ENCODE measurements at places on chromosomes 13 and 19. TPM values are rescaled to one million over a fixed set of nuclear protein-coding genes. Genes with fewer than 3 reads are reported as not detected.

DNA sequence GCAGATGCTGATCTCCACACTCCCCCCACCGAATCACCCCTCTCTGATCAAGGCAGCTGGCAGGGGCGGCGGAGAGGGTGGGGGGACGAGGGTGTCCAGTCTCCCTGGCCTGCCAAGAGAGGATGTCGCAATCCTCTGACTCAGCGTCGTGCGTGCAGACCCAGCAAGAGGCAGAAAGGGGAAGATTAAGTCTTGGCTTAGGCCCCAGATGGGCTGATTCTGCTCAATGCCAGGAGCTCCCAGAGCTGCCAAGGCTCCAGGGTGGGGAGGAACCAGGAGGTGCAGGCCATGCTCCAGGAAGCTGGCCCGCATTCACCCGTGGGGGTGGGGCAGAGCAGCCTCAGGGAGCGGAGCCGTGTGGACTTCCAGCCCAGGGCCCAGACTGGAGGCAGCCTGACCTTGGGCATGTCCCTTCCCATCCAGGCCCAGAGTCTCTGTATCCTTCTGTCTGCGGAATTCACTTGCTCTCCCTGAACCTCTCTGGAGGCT is 6.6 kb upstream of the BCL3 start:
- H3K36me3 ChIP-seq, result no peaks in the 10 kb centered on the region
- no peaks in the 10 kb centered on the region for H3K27me3 ChIP-seq
- peak overlapping the region; percentile 77 for H3K27ac ChIP-seq
- H3K4me1 ChIP-seq, result peaks cover 49% of the 10 kb centered on the region

GRCh38 chr19:38388349-38389100 is at the start of gene SPRED3:
Gene SPRED3 (plus strand): TSS chr19:38388697. CDS start chr19:38390303, 1,606 bp downstream.
- DNase-seq, result peak; percentile 56
- H3K27ac ChIP-seq, result no peak within 1 kb of the TSS
- peaks cover 23% of the 10 kb centered on the region for H3K4me1 ChIP-seq
- H3K4me3 ChIP-seq, result peak within 1 kb of the TSS; percentile 35
- H3K36me3 ChIP-seq, result no peaks in the 10 kb centered on the region

GRCh38 chr19:15337202-15337601 is 4.9 kb upstream of the BRD4 start:
- H3K27ac ChIP-seq, result no peak overlapping the region
- DNase-seq, result no peak
- peaks cover 8% of the 10 kb centered on the region for H3K4me1 ChIP-seq
- no peaks in the 10 kb centered on the region for H3K27me3 ChIP-seq
- H3K36me3 ChIP-seq, result no peaks in the 10 kb centered on the region

DNA sequence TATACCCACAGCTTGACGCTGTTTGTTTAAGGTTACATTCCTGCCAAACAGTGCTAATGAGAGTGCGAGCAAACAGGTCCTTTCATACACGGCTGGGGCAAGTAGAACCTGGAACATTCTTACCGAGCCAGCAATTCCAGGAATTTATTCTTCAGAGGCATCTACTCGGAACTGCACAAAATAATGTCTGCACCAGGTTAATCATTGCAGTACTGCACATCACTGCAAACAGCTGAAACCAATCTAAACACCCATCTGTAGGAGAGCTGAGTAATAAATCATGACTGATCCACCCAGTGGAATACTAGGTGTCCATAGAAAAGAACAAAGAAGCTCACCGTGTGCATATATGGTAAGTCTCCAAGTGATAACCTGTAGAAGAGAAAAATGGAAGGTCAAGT is 1.2 kb upstream of the ZNF579 start:
- DNase-seq, result no peak
- no peak overlapping the region for H3K27ac ChIP-seq
- H3K27me3 ChIP-seq, result no peaks in the 10 kb centered on the region
- H3K4me1 ChIP-seq, result peaks cover 33% of the 10 kb centered on the region
- H3K36me3 ChIP-seq, result no peaks in the 10 kb centered on the region

GRCh38 chr13:51713807-51714206 is 90.2 kb downstream of the DHRS12 start:
- no peaks in the 10 kb centered on the region for H3K36me3 ChIP-seq
- no peak overlapping the region for H3K4me3 ChIP-seq
- H3K4me1 ChIP-seq, result no peaks in the 10 kb centered on the region
- DNase-seq, result no peak
- H3K27ac ChIP-seq, result no peak overlapping the region
- H3K27me3 ChIP-seq, result no peaks in the 10 kb centered on the region

DNA sequence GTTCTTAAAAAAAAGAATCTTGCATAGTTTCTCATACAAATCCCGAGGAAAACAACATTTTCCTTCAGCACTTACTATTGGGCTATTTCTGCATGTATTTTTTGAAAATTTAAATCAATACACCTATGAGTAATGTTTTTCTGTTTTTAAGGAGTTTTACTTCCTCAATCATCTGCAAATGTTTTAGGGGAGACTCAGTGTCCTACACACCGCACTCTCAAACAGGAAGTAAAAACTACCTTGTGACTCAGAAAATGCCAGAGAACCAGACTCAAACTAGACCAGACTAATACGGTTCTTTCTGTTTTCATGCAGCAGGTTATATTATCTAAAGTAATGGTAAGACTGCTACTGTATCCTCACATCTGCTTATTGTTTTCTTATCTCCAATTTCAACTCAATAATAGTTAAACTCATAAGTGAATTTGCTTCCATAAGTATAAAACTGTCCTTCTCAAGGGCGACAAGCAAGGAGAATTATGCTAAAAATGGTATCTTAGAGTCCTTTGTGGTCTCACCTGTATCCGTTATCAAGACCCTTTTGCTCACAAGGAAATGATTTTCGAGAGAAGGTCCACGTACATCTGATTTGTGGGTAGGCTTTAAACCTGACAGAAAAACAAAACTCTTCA is 52.5 kb downstream of the FLT3 start:
- H3K27me3 ChIP-seq, result no peaks in the 10 kb centered on the region
- H3K4me3 ChIP-seq, result no peak overlapping the region
- H3K4me1 ChIP-seq, result no peaks in the 10 kb centered on the region
- H3K27ac ChIP-seq, result no peak overlapping the region
- DNase-seq, result no peak
- H3K36me3 ChIP-seq, result no peaks in the 10 kb centered on the region

Gene PPFIA3
- 8.8 TPM for polyA plus RNA-seq

Gene NLRP9
- polyA plus RNA-seq, result 0.11 TPM

GRCh38 chr19:28446511-28446910 is 766.4 kb downstream of the UQCRFS1 start:
- no peaks in the 10 kb centered on the region for H3K36me3 ChIP-seq
- H3K27ac ChIP-seq, result no peak overlapping the region
- H3K4me1 ChIP-seq, result no peaks in the 10 kb centered on the region
- DNase-seq, result peak; percentile 19

DNA sequence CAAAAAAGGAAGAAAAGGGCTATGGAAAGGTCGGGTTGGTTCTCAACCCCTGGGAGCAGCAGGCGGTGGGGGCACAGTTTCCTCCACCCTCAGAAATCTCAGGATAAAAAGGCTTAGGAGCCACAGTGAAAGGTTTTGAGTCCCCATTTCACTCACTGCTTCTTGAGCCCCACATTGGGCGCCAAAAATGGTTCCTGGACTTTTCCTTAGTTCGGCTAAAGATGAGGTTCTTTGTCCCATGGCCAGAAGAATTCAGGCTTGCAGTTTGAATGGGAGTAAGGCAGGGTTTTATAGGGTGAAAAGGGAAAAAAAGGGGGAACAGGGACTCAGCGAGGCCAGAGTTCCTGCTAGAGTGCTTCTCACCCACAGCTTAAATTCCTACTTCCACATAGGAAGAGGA is 179.5 kb downstream of the GGACT start:
- H3K36me3 ChIP-seq, result no peaks in the 10 kb centered on the region
- H3K27me3 ChIP-seq, result no peaks in the 10 kb centered on the region
- H3K4me1 ChIP-seq, result no peaks in the 10 kb centered on the region
- no peak for DNase-seq
- no peak overlapping the region for H3K27ac ChIP-seq

DNA sequence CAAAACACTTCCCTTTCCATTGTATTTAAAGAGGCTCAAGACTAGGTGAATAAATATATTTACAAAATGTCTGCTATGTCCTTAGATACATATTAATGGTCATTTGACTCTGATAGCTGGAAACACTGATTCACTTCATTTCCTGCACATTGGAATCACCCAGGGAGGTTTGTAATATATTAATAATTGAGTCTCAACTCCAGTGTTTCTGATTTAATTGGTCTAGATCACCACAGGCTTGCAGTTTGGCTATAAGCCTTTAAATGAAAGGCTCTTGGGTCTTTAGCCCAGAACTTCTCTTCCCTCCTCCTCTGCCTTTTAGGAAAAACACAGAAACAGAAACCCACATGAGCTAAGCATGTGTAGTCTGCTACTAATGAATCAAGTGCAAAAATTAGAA is 378.0 kb downstream of the TBC1D4 start:
- no peak overlapping the region for H3K4me3 ChIP-seq
- no peak for DNase-seq
- H3K27me3 ChIP-seq, result no peaks in the 10 kb centered on the region
- no peaks in the 10 kb centered on the region for H3K4me1 ChIP-seq
- no peaks in the 10 kb centered on the region for H3K36me3 ChIP-seq

GRCh38 chr13:105785436-105785835 is 750.0 kb downstream of the EFNB2 start:
- DNase-seq, result no peak
- H3K36me3 ChIP-seq, result no peaks in the 10 kb centered on the region
- no peaks in the 10 kb centered on the region for H3K27me3 ChIP-seq
- H3K27ac ChIP-seq, result no peak overlapping the region
- no peaks in the 10 kb centered on the region for H3K4me1 ChIP-seq

Gene PODNL1
- polyA plus RNA-seq, result 5.8 TPM

GRCh38 chr13:40317980-40318327 is 348.5 kb downstream of the FOXO1 start:
- H3K27me3 ChIP-seq, result no peaks in the 10 kb centered on the region
- no peak overlapping the region for H3K27ac ChIP-seq
- no peaks in the 10 kb centered on the region for H3K36me3 ChIP-seq
- H3K4me1 ChIP-seq, result peaks cover 5% of the 10 kb centered on the region
- DNase-seq, result no peak

GRCh38 chr13:85282876-85283275 is 516.3 kb downstream of the SLITRK6 start:
- no peak overlapping the region for H3K4me3 ChIP-seq
- no peaks in the 10 kb centered on the region for H3K4me1 ChIP-seq
- no peaks in the 10 kb centered on the region for H3K36me3 ChIP-seq
- DNase-seq, result no peak

GRCh38 chr13:110421696-110422385 is 114.8 kb downstream of the COL4A2 start:
- DNase-seq, result no peak
- H3K27me3 ChIP-seq, result no peaks in the 10 kb centered on the region
- H3K27ac ChIP-seq, result no peak overlapping the region
- no peaks in the 10 kb centered on the region for H3K36me3 ChIP-seq
- H3K4me1 ChIP-seq, result no peaks in the 10 kb centered on the region

- no peak overlapping the region for H3K4me3 ChIP-seq
- no peak overlapping the region for H3K27ac ChIP-seq
- no peaks in the 10 kb centered on the region for H3K27me3 ChIP-seq
- DNase-seq, result no peak
- no peaks in the 10 kb centered on the region for H3K36me3 ChIP-seq
Measured at GRCh38 chr13:111411919-111412650, 91.6 kb downstream of the TEX29 start.

DNA sequence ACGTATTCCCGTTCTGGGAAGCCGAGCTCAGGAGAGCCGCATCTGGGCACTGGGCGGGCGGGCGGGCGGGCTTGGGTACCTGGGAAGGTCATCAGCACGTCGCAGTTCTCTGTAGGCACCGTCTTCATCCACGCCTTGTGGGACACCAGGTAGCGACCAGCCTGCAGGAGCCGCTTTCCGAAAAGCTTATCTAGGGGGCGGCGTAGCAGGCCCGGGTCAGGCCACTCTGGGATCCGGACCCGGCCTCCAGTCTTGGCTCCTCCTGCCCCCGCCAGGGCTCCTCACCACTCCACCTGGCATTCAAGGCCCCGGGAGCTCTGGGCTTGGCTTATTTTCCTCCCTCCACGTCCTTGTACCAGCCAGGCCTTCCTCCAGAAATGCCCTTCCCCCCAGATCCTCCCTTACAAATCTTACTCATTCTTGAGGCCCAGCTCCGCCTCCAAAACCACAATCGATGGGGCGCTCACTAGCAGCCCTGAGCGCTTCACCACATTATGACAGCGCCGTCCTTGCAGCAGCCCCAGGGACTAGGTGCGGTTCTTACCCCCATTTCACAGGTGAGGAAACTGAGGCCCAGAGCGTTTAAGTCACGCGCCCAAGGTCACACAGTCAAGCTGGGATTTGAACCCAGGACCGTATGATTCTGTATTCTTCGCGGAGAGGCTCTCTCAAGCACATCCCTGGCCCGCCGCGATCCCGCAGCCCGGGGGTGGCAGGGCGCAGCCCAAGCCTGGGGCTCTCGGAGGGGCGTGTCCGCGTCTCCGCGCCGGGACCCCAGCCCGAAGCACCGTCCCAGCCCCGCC is 843 bp downstream of the ANO8 start:
- no peaks in the 10 kb centered on the region for H3K27me3 ChIP-seq
- H3K4me3 ChIP-seq, result peak overlapping the region; percentile 66
- H3K4me1 ChIP-seq, result peaks cover 22% of the 10 kb centered on the region
- no peak for DNase-seq
- no peaks in the 10 kb centered on the region for H3K36me3 ChIP-seq
- no peak overlapping the region for H3K27ac ChIP-seq

- DNase-seq, result no peak
- H3K4me3 ChIP-seq, result no peak overlapping the region
- H3K4me1 ChIP-seq, result no peaks in the 10 kb centered on the region
- no peaks in the 10 kb centered on the region for H3K36me3 ChIP-seq
- no peaks in the 10 kb centered on the region for H3K27me3 ChIP-seq
Measured at GRCh38 chr19:38793177-38793576, 4.2 kb downstream of the LGALS7B start.

DNA sequence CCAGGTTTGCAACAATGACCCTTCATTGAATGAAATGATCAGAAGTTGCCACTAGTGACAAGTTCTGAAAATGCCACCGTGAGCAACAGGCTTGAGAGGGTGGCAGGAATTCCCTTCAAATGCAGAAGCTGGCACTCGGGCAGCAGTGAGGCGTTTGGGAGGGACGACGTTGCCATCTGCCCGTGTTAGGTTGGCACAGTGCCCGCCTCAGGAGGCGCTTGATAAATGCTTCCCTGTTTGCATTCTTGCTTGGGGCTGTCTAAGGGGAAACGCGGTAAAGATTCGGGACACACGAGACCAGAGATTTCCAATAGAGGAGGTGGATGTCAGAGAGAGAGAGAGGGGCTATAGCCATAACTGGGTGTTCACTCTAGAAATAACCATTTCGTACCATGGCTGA is 101.9 kb downstream of the TEX29 start:
- H3K36me3 ChIP-seq, result no peaks in the 10 kb centered on the region
- no peaks in the 10 kb centered on the region for H3K4me1 ChIP-seq
- no peaks in the 10 kb centered on the region for H3K27me3 ChIP-seq
- no peak for DNase-seq
- no peak overlapping the region for H3K4me3 ChIP-seq

DNA sequence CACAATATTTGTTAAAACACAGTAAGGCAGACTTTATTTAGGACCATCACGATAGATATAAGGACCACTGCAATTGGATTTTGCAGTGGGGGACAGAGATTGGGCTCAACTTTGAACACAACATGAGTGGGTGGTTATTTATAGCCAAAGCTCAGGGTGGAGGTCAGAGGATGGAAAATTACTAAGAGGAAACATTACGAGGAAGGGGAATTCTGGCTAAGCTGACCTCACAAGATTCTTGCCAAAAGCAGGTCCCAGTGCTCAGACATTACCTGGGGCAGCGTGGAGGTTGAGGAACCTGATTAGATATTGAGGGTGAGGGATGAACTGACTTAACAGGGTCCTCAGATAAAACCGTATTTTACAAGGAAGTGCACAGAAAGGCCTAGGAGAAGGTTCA is 88.9 kb upstream of the NBEA start:
- H3K4me1 ChIP-seq, result no peaks in the 10 kb centered on the region
- no peak overlapping the region for H3K4me3 ChIP-seq
- no peaks in the 10 kb centered on the region for H3K27me3 ChIP-seq
- no peak overlapping the region for H3K27ac ChIP-seq
- no peaks in the 10 kb centered on the region for H3K36me3 ChIP-seq

Gene PRX
- polyA plus RNA-seq, result 3.6 TPM

Gene NFIX
- polyA plus RNA-seq, result 47.4 TPM

Gene KLK11
- 41.1 TPM for polyA plus RNA-seq
